ENCODE measurements at places on chromosomes 6 and 20. TPM values are rescaled to one million over a fixed set of nuclear protein-coding genes. Genes with fewer than 3 reads are reported as not detected.

DNA sequence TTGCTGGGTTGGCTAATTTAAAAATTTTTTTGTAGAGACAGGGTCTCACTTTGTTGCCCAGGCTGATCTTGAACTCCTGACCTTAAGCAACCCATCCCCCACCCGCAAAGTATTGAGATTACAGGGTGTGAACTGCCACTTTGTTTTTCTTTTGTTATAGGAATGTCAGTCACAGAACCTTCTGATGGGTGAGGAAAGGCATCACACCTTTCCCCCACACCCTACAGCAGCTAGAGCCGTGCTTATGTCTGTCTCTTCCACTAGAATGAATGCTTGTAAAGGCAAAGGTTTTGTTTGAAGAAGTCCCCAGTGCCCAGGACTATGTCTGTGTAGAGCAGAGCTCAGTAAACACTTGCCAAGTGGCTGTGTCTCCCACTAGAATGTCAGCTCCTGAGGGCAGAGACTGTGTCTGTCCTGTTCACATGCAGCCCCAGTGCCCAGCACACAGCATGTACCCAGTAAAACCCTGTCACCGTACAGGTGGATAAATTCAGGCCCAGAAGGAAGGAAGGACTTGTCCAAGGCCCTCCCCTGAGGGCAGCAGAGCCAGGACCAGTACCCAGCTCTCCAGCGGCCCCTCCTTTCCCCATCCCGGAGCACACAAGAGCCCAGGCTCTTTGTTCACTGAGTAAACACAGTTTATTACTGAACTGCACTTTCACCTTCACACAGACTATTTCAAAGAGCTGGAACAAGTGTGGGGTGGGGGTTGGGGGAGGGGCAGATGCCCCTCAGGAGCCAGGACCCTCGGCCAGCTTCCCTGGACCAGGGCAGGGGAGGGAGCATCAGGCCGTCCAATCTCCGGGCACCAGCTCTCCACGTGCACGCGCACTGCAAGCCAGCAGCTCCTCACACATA lies 26.4 kb downstream of the COX4I2 start:
- DNase-seq, result no peak

DNA sequence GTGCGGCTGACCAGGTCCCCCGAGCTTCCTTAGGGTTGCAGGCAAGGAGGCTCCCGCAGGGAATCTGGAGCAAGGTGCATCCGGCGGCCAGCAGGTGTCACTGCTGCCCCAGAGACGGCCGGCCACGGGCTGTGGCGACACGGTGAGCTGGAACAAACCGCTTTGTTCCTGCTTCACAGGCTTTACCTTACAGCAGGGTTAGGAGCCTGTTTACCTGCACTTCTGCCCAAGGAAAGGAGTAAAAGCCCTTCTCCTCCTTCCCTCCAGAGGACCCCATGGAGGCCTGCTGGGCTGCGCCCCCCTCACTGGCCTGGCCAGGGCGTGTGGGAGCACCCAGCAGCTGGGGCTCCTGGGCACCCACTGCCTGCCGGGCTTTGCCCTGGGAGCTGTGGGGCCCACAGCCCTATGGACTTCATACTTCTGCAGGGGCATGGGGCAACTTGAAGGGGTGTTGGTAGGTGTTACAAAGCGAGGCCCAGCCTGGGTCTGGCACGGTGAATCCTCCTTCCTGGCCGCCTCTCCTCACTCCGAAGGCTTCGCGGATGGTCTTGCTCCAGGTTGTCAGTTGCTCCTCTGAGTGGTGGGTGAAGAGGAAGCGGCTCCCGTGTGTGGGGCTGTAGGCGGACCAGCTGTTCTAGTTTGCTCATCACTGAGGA lies 88.4 kb downstream of the CDC5L start:
- peak; percentile 91 for DNase-seq

DNA sequence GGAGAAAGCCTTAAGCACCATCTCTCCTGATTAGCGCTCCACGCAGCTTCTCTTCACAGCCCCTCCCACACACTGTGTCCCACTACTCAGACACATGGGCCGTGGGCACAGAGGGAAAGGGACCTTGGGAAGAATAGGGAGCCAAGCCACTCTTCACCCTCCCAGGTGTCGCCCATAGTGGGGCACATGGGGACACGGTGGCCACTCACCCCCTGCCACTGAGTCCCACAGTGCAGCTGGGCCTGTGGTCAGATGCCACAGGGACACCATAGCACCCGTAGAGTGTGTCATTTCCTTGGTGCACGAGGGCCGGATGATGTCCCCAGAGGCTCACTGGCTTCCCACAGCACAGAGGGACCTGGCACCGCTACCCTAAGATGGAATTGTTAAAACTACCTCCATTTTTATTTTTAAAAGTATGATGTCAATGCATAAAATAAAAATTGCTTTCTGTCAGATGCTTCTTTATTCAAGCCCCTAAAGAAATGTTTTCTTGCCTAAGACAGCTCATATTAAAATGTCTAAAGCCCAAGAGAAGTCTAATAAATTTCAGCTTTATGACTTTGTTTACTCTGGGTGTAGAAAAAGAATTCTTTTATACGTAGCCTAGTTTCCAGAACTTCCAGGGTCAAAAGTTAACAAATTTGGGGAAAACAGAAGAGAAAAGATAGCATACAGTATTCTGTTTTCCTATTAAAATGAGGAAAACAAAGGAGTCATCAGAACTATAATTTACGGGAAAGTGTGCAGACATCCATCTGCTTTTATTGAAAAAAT lies 191.0 kb upstream of the SNX9 start:
- DNase-seq, result no peak

GRCh38 chr6:13183415-13184088 lies 144.8 kb downstream of the TBC1D7 start:
- DNase-seq, result no peak

GRCh38 chr20:23407781-23408464 lies 13.4 kb downstream of the NAPB start:
- DNase-seq, result no peak

DNA sequence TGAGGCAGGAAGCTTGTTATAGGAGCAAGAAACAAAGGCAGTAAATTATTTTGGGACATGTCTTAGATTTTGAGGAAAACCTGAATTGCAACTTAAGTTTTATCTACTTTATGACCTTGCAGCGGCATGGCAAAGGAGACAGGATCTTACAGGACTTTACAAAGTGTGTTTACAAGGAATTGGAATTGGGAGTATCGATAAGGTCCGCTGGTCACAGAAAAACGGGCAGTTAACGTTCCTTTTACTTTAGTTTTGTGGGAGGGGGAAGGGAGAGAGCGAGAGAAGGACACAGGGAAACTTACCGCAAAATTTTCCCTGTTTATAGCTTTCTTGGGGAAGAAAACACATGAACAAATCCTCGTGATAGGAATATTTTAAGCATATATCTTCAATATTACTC lies 1607.2 kb downstream of the GRIK2 start:
- no peak for DNase-seq

GRCh38 chr6:15252195-15252594 lies 6.3 kb downstream of the JARID2 start:
- no peak for DNase-seq

- peak; percentile 53 for DNase-seq
Observed at GRCh38 chr20:25057234-25058050, 497 bp downstream of the ACSS1 start.

DNA sequence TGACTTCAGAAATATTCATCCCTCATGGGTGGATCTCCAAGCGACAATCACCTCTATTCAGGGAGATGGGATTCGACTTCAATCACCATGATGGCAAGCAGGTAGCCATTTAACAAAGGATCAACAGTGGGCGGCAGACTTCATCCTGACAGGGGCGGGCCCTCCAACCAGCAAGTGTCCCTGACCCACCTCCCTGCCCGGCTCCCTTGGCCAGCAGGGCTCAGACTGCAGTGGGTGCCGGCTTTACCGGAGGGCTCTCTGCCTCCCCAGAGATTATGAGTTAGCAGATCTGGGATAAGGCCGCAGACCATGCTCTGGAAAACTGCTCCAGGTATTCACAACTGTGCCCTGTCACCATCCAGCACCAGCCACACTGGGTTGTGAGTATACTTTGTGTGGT lies 39.4 kb downstream of the PPP1R3G start:
- DNase-seq, result no peak

DNA sequence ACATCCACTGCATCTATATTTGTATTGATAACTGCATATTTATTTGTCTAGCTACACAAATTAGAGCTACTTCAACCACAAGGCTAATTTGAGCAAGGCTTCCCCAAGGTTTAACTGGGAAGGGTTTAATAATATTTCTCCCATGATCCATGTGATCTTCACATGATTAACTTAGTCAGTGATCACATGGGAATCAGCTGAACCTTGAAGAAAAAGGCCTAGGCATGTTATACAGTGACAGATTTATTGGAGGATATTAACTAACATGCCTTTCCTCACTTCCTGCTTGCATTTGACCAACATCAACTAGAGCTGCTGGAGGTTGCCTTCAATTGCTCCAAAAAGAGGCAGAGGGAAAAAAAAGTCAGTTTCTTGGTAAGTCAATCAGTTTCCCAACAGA lies 417.0 kb downstream of the HAO1 start:
- DNase-seq, result no peak

- DNase-seq, result no peak
Observed at GRCh38 chr6:119147101-119148053, 68.9 kb upstream of the FAM184A start.

DNA sequence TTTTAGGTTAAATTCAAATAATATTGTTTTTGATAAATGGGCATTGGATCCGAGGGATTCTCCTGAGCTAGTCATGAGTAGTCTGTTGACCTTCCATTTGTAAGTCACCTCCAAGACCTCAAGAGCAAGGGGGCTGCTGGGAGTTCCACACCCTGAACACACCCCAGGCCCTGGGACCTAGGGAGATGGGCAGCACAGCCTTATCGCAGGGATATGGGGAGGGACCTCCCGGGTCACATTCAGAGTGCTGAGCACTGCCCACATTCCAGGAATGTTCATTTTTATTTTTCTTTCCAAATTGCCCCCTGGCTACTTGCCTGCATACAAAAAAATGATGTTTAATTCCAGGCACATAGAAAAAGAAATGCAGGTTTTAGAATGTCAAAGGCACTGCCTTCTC lies 55.5 kb downstream of the SLC22A2 start:
- DNase-seq, result no peak

DNA sequence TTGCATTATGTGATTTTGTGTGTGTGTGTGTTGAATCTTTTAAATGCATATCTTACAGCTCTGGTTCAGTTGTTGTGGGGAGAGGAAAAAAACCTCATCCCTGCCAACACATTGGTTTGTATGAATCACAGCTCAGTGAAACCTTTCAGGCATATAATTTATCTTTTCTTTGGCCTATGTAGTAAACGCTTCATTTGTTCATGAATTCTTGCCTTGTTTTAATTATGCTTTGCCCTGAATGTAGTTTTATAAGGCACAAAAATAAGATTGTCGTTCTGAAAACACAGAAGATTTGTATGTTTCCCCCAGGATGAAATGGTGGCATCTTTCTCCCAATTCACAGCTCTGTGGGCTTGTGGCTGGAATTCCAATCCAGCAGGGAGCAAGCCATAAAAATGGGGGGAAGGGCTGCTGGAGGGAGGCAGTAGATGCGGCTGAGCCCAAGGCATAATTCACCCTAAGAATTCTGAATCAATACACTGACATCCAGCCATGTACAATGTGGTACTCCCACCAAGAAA lies 45.1 kb downstream of the BCAS1 start:
- DNase-seq, result no peak

DNA sequence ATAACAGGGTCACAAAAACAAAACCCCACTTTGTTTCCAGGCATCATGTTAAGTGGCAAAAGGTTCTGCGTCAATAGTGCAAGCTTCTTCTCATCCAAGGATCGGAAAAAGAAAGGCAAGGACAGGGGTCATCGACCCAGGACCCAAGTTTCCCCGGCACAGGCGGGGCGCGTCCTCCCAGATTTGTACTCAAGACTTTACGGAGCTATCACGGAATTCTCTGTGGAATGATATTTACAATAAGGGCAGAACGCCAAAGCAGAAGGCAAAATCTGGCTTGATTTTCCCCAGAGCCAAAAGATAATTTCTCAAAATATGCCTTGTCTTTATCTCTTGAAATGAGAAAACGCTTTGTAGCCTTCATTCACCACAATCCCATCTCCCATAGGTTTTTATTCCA lies 25.5 kb downstream of the PDE10A start:
- DNase-seq, result no peak

GRCh38 chr20:54922096-54922495 lies 446.7 kb downstream of the DOK5 start:
- no peak for DNase-seq

DNA sequence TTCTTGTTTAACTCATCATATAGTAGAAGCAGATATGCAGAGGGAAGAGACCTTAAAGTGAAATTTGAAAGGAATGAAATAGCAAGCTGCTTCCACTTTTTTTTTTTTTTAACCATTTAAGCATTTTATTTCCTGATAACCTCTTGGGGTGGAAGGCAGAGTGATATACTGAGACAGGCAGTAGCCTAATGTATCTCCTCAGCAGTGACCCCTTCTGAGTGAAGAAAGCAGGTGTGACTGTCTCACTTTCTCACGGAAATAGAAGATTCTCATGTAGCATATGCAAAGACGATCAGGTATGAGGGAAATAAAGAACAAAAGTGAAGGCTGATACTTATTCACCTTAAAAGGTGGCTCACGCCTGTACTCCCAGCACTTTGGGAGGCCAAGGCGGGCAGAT lies 187.1 kb upstream of the STXBP5 start:
- no peak for DNase-seq

- DNase-seq, result no peak
Observed at GRCh38 chr6:159376516-159377158, 207.4 kb downstream of the FNDC1 start.

DNA sequence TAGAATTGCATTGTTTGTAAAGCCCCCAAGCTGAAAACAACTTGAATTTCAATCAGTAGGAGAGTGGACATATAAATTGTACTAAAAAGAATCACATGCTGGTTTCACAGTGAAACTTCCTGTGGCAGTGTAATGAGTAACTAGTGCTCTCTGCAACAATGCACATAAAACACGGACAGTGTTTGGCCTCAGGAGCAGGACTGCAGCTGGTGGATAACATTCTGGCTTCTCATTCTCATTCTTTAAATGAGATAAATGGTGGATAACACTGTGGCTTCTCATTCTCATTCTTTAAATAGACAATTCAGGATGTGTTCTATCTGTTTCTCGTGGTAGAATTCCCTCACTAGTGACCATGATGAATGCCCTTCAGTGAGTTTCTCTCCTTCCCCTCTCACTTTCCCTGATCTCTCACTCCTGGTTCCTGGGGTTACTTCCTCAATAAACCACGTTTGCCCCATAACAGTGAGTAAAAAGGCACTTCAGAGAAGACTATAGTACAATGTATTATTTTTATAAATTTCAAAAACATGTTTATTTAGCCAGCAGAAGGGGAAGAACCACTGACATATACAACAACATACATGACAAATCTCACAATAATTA lies 59.9 kb downstream of the SLC22A2 start:
- no peak for DNase-seq

Gene ZBTB12
- total RNA-seq, result 9.0 TPM

Gene ETV7
- not detected for total RNA-seq

Gene RCAN2
- total RNA-seq, result 17.0 TPM

Gene THBS2
- total RNA-seq, result 0.23 TPM

Gene FOXS1
- total RNA-seq, result 9.6 TPM

Gene MICB
- 3.6 TPM for total RNA-seq

Gene TTK
- 6.6 TPM for total RNA-seq

Gene LY6G6C
- total RNA-seq, result 0.28 TPM

Gene ILRUN
- total RNA-seq, result 58.9 TPM

Measured in endothelial cell (in vitro differentiated cells).